ENCODE measurements at places on chromosomes 3 and 15. TPM values are rescaled to one million over a fixed set of nuclear protein-coding genes. Genes with fewer than 3 reads are reported as not detected.

ADGRG7 gene
- not detected for total RNA-seq

GOLGA8R gene
- total RNA-seq: 0.69 TPM

RBPMS2 gene
- total RNA-seq: 0.14 TPM

DNA sequence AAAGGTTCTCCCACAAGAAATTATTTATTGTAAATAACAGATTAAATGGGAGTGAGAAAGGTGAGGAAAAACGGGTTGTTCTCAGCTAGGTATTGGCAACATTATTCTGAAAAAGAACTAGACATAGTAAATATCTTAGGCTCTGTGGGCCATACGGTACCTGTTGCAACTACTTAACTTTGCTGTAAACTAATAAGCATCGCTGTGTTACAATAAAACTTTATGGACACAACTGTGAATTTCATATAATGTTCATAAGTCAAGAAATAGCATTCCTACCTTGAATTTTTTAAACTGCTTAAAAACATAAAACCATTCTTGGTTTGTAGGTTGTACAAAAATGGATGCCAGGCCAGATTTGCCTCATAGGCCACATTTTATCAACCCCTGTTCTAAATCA lies 183.9 kb downstream of the TBC1D5 start:
- DNase-seq: no peak

DNA sequence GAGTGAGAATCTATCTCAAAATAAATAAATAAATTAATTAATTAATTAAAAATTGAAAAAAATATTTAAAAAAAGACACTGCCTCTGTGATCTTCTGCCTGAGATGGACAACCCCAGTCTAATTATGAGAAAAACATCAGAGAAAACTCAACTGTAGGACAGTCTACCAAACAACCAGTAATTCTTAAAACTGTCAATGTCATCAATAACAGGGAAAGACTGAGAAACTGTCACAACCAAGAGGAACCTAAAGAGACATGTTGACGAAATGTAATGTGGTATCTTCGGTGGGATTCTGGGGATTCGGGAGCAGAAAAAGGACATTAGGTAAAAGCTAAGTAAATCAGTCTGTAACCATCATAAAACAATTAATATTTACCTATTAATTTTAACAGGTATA lies 265.4 kb upstream of the LMCD1 start:
- DNase-seq: no peak

All from HT1080 (cell line).